ENCODE measurements at places on chromosomes 11 and 22.

DNA sequence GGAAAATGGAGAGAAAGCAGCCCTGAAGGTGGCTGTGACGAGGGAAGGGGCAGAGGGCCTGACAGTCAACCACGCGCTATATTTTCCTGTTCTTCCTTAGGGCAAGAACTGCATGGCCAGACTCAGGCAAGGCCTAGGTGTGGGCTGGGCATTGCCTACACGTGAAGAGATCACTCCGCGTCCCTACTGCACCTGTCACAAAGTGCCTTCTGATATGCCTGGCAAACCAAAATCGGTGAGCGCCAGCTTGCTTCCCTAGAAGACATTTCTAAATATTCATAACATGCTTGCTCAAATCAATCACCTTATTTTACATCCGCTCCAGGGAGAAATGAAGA is 6.3 kb downstream of the TMEM121B start:
- no peak for DNase-seq

- DNase-seq: no peak
Observed at GRCh38 chr22:35315141-35315854, 15.6 kb downstream of the TOM1 start.

- DNase-seq: no peak
Observed at GRCh38 chr11:79942646-79943045, 501.8 kb upstream of the TENM4 start.

- no peak for DNase-seq
Observed at GRCh38 chr11:116641561-116642045, 131.2 kb downstream of the BUD13 start.

Measured in CD8-positive, alpha-beta memory T cell (primary cell).